ENCODE measurements at places on chromosomes 5 and 9.

GRCh38 chr5:42302186-42302585, 121.1 kb upstream of the GHR start:
- DNase-seq: peak; percentile 3

DNA sequence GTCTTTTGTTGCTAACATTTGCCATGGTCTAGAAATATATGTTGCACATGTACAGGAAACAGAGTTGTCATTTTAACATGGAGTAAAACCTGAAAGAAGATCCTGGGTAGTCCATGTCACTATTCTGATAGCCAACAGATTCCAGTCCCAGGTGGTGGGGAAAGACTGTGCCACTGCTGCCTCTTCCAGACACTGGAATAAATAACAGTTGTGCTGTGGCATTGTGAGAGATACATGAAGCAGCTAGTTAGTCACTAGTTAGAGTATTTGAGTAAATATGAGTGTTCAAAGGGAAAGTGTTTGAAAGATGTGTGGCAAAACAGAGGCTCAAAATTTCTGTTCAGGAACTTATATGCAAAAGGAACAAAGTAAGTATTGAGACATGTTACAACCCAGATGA, 1408.3 kb downstream of the EFNA5 start:
- DNase-seq: no peak

GRCh38 chr9:4617752-4618151, 44.3 kb upstream of the PLPP6 start:
- no peak for DNase-seq

DNA sequence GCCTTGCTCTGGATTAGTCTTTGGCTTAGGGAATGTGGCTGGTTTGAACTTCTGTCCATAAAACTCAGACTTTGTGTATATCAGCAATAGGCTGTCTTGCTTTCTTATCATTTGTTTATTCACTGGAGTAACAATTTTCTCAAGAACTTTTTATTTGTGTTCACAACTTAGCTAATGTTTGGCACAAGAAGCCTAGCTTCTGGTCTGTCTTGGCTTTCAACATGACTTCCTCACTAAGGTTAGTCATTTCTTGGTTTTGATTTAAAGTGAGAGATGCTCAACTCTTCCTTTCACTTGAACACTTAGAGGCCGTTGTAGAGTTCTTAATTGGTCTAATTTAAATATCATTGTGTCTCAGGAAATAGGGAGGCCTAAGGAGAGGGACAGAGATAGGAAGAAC, 4.9 kb downstream of the FBXO38 start:
- DNase-seq: no peak

GRCh38 chr5:6703806-6704205, 9.4 kb upstream of the TENT4A start:
- no peak for DNase-seq

- DNase-seq: peak; percentile 22
These were observed 188.8 kb downstream of the MTRR start for GRCh38 chr5:8057769-8058168.

DNA sequence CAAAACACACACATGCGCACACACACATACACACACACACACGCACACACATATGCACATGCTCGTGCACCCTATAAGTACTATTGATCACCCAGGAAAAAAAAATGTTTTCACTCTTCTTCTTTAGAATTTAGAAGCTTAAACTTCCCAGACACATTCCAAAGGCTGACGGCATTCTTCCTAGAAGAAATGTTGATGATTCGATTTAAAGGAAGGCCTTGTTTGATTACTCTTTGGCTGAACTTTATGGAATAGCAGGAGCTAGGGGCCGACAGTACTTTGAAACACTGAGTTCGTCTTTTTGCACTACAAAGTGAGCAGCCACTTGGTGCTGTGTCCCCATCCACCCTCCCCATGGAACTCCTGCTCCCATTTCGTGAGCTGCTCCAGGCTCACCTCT, 113.2 kb downstream of the EGFLAM start:
- no peak for DNase-seq

GRCh38 chr9:83138422-83139135, 75.6 kb upstream of the RASEF start:
- DNase-seq: no peak

GRCh38 chr9:29556317-29556716, 1983.0 kb upstream of the C9orf72 start:
- no peak for DNase-seq

DNA sequence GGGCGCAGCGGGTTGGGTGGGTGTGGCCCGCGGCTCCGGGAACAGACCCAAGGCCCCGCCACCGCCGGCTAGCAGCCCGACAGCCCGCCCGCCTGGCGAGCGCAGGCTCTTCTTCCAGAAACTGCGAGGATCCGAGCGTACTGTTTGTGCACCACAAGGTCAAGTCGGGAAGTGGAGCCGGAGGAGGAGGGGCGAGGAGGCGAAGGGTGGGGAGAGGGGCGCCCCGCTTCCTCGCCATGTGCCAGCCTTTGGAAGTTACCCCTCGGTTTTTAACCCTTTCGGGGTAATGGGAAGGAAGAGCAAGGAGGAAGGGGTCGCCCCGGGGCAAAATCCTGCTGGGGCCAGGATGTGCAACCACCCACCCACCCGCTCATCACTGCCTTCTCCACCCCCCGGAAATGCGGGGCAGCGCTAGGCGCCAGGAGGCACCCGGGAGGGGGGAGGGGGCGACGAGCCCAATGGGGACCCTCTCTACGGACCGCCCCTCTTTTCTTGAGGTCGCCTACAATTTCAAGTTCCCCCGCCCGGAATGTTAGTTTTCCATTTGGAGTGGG, 1.1 kb upstream of the JADE2 start:
- DNase-seq: peak; percentile 88

GRCh38 chr5:16558984-16559629, 57.7 kb downstream of the RETREG1 start:
- no peak for DNase-seq

- no peak for DNase-seq
These were observed 42.2 kb upstream of the ICE1 start for GRCh38 chr5:5380298-5380697.

DNA sequence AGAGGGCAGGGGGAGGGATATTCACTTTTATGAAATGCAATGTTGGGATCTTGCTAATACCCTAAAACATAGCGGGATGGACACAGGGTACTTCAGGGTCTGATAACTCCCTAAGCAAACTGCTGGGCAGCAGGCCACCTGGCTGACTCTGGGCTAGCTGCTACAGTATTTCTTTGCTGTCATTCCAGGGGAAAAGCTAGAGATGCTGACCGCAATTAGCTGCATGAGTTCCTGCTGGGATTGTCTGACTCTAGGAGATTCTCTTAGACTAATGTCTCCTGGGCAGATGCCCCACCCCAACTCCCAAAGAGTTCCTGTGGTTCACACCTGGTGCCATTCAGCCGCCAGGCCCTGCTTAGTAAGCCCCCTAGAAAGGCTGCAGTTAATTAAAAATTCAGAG, 69.9 kb downstream of the PSAT1 start:
- DNase-seq: no peak

DNA sequence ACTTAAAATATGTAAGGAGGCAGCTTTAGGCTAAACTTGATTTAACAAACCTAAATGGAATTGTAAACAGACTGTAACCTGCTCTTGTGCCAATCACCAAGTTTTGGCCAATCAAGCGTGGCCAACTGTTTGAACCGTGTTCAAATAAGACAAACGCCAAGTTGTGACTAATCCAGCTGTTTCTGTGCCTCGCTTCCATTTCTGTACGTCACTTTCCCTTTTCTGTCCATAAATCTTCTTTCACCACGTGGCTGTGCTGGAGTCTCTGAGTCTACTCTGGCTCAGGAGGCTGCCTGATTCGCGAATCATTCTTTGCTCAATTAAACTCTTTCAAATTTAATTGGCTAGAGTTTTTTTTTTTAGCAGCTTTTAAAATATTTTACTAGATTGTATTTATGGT, 71.3 kb downstream of the LIX1 start:
- DNase-seq: peak; percentile 54

DNA sequence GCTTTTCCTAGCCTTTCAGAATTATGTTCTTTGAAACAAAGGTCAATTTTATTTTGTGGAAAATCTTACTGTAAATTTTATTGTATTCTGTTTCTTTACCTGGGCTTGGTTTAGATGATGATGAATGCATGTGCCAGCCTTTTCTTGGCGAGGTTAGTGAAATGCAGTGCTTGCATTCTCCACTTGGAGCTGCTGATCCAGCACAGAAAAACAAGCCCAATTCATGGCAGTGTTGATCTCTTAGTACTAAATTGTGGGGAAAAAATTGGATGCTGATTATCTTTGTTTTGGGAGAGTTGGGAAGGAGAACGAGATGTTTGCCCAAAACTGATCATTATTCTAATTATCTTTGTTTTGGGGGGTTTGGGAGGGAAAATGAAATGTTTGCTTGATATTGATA, 3.7 kb downstream of the HABP4 start:
- peak; percentile 39 for DNase-seq

DNA sequence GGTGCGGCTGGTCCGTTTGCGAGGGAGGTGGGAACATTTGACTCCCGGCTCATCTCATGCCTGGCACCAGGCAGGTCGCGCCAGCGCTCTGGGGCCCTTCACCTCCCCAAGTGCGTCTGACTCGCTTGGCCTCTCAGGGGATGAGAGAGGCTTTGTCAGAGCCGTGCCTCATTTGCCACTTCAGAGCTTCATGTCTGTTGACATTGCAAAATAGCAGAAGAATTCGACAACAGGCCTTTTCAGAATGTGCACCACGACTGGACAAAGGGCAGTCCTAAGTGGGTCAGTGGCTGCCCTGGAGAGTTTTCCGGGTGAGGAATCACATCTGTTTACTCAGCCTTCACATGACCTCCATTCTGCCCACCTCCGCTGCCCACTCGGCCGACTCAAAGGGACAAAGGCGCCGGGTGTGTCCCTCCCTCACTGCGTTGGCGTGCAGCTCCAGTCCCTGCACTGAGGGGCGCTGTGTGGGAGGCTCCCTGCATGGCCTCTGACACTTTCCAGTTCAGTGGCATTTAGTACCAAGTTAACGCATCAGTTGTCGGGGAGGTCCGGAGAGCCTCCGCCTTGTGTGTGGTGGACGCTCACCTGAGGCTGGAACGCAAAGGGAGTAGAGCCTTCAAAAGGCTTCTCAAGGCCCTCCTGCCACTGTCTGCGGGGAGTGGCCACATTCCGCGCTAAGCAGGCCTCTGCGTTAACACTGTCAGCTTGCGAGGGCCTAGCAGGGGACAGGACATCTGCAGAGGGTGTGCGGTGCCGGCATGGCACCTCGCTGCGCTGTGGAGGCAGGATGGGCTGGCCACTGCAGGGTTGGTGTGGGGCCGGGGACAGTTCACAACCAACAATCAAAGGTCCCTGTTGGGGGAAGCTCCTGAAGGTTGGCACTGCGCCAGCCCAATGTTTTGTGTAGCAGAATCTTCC, 171.5 kb downstream of the NXNL2 start:
- no peak for DNase-seq

DNA sequence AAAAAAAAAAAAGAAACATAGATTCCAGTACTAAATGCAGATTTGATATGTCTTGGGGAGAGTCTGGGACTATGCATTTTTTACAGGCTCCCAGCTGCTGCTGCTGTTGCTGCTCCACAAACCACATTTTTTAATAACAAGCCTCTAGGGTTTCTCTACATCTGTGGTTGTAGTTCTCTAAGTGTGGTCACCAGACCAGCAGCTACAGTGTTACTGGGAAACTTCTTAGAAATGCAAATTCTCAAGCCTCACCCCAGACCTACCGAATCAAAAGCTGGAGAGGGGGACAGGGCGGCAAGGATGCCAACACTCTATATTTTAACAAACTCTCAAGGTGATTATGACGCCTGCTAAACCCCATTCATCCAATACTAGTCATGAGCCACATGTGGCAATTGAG, 293.4 kb upstream of the PTGER4 start:
- no peak for DNase-seq

- DNase-seq: no peak
These were observed 239.6 kb downstream of the MAN2A1 start for GRCh38 chr5:109929376-109929775.

DNA sequence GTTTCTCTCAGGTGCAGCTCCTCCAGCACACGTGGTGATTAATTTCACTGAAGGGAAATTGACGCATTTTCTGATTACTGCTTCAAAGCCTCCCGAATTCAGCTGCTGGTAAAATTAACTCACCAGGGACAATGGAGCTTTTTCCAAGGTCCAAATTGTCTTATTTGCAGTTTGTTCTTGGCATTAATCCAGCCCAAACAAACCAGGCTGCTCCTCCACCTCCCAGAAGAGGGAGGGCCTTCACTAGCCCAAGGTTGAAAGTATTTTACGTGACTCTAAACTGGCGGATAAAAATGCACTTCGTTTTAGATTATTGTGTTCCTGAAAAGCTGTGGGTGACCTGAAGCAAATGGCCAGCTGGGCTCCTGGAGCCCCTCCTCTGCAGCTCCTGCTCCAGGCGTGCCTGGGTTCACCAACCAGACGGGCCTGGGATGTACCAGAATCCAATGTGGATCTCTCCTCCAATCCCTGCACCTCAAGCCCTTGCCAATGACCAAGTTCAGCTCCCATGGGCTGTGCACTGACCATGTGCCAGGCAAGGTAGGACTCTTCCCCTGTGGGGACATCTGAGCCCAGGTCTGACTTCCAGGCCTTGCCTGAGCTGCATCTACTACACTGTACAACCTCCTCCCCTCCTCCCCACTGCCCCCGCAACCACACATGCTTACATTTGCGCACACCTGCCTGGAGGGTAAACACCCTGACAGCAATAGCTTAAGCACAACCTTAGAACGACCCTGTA, 193.4 kb downstream of the CDK5RAP2 start:
- peak; percentile 45 for DNase-seq

DNA sequence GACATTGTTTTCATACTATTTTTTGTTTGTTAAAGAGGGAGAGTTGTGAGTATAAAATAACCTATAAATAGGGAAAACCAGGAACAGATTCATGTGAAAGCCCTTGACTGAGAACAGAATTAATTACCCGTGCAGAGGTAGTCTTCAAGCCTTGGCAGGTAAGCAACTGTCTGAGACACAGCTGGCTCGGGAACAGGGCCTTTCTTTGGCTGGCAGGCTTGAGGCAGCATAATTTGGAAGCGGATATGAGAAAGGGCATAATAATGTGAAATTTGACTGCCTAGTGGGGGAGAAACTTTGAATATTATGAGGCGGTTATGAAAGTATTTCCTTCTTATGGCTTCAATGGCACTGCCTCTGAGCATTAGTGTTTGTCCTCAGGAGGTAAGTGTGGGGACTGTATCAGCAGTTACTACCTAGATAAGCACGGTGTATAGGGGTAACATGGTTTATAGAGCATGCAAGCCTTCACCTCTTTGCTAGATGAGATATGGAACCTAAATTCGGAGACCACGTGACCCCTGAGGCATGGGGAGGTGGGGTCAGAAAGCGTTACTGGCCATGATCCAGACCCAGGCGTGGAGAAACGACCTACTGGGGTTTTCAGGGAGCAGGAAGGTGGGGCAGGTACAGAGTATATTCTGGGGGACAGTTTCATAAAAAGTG, 210.2 kb upstream of the GAS1 start:
- DNase-seq: no peak
